ENCODE measurements at places on chromosomes 16 and 17.

GRCh38 chr17:49285716-49286115 lies 55.1 kb upstream of the PHOSPHO1 start:
- DNase-seq: no peak

DNA sequence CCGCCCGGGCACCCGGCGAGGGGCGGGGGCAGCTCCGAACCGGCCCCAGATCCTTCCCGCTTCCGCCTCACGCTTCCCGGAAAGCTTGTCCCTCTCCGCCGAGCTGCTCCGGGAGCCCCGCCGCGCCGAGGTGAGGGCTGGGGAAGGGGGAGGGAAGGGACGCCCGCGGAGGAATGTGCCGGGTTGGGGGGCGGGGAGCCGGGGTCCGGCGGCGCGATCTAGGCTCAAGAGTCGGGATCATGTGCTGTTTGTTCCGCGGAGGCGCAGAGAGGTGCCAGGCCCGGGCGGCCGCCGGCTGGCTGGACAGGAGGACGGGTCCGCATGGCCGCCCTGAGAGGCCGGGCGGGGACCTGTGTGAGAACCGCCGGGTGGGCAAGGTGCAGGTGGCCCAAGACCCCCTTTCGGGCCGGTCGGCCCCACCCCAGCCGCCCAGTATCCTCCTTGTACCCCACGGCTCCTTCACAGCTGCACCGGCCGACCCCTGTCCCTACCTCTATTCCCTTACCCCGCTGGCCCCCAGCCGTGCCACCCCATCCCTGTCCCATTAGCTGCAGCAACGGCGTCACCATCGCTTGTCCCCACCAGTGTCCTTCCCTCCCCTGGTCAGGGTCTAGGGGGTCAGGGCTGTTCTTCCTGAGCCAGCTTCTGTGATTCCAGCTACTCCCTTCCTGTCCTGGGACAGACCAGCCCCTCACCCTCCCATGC lies 429 bp downstream of the KIF1C start:
- DNase-seq: no peak

DNA sequence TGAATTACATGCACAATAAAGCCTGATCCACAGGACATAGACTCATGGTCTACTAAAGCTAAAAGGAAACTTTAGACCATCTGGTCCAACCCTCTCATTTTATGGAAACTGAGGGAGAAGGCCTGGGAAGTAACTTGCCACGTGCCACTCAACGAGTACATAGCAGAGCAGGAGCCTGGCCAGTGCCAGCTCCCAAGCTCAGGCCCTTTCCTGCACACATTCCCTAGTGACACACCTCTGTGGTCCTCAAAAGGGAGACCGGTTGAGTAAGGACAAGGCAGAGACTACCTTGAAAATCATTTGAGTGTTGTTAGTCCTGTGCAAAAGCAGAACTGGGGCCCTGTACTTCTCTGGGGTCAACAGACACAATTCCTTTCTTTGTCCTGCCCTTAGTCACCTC lies 2.8 kb downstream of the CCL4L2 start:
- DNase-seq: no peak

GRCh38 chr16:64051824-64052223 lies 1070.0 kb downstream of the CDH11 start:
- DNase-seq: no peak

- DNase-seq: no peak
These were observed 18.4 kb downstream of the GOSR1 start for GRCh38 chr17:30495586-30495985.

GRCh38 chr17:81429821-81430551 lies 34.7 kb downstream of the BAHCC1 start:
- DNase-seq: no peak

- no peak for DNase-seq
These were observed 74.8 kb downstream of the SLC39A11 start for GRCh38 chr17:73017658-73018057.

DNA sequence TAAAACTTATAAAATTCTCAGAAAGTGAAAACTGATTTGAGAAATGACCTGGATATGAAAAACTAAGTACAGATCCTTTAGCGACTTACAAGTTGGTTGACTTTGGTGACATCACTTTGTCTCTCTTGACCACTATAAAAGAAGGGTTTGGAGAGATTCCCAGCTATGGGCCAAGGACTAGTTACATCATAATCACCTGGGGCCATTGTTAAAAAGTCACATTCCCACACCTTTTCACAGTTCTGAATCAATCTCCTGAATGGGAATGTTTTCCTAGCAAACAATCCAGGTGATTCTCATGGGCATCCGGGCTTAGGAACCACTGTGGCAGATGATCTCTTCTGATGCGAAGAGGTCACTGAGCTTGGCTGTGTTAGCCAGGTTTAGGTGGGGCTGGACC lies 620 bp upstream of the VWA3A start:
- DNase-seq: no peak

Measured in T-helper 2 cell (primary cell).